ENCODE measurements at places on chromosomes 16 and 17.

- DNase-seq, result no peak
Observed at GRCh38 chr17:52209507-52209906, 51.0 kb upstream of the CA10 start.

DNA sequence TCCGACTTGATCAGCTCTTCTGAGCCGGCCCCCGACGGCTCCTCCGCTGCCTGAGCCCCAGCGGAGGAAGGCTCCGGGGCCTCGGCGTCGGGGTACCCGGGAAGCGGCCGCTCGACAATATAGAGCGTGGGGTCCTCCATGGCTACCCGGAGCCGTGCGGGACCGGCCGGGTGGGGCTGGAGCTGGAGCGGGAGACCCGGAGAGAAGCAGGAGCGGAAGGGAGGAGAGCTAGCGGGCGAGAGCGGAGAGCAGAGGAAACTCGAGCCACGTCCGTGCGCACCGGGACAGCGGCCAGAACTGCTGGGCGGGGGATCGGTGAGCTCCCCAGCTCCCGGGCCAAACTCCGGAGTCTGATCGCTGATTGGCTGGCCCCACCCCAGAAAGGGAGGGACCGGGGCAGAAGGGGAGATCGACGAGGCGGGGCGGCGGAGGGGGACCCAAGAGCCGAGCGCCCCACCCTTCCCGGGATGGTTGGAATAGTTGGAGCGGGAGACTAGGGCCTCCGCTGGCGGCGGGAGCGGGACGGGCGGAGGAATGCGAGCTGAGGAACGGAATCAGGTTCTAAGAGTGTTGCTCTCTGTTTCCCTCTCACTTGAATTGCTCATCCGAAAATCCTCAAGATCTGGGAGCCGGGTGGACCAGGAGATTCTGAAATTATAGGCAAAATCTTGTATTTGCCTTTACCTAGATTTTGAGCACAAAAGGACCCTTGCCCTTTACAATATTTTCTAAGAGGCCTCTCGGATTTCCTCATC, at the start of gene CAVIN1:
Gene CAVIN1, minus strand, starts transcription at position 299 of the 755 bp plus-strand sequence. Its CDS starts 159 bp downstream, at position 140.
- peak; percentile 85 for DNase-seq

DNA sequence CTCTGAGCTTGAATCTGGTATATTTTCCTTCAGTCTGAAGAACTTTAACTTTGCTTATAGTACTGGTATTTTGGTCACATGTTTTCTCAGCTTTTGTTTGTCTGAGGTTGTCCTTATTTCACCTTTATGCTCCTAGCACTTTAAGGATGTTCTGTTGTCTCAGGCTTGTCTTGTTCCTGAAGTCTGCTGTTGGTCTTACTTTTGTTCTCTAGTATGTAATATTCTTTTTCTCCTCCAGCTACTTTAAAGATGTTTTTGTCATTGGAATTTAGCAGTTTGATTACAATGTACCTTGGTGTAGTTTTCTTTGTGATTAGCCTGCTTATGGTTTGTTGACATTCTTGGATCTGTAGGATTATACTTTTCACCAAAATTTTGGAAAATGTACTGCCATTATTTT, 23.6 kb downstream of the RPTOR start:
- DNase-seq, result no peak

DNA sequence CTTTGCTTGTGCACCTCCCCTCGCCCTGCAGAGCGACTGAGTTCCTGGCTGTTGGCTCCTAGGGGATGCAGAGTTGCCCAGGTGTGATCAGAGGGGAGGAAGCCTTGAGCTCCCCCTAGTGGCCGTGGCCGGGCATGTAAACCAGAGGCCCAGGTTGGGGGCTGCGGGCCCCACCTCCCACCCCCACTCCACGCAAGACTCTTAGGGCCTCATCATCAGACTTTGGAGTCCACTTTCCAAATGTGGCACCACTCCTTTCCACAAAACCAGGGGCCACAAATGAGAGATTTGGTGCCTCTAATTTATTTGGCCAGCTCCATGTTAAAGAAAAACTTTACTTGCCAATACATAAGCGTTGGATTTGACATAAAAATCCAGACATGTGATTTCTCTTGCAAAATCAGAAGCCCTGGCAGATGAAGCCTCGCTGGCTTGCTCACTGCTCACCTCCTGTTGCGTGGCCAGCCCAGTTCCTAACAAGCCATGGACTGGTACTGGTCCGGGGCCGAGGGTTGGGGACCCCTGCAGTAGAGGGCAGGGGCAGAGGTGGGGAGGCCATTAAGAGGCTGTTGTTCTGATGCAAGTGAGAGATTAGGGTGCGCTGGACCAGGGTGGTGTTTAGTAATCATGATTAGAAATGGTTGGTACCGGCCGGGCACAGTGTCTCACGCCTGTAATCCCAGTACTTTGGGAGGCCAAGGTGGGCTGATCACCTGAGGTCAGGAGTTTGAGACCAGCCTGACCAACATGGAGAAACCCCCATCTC, 28.7 kb upstream of the GAS7 start:
- DNase-seq, result no peak

- DNase-seq, result no peak
Observed at GRCh38 chr17:33667052-33667509, 374.0 kb upstream of the ASIC2 start.

DNA sequence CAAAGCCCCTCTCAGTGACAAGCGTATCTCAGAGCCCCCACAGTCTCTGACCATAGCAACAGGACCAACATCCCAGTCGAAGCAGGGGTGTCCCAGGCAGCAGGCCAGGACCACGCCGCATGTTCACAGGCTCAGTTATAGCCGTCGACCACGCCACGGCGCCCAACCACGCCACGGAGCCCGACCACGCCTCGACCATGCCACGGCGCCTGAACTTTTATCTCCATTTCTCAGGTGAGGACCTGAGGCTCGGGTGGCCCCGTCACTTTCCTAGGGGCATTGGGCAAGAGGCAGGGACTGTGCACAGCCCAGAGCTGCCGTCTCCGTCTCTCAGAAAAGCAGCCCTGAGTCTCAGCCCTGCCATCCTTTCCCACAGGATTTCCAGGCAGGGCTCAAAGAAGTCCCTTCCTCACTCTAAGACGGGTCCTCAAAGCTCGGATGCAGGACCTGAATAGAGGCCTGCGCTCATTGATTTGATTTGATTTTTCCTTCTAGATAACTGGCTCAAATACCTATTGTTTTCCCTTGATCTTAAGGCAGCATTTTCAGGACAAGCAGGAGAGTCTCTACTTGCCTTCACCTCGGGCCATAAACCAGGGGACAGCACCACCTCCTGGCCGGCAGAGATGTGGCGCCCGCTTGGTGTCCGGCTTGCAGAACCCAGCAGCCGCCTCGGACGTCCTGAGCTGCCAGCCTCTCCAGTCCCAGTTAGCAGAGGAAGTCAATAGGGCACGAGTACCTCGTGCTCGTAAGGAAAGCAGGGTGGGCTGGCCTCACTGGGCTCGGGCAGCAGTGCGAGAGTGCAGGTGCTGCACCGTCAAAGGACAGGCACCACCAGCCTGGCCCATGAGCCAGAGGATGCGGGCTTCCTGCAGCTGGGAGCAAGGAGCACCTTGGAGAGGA, 38.8 kb downstream of the C16orf95 start:
- peak; percentile 63 for DNase-seq

- DNase-seq, result no peak
Observed at GRCh38 chr17:57424777-57425188, 168.5 kb downstream of the MSI2 start.

- peak; percentile 85 for DNase-seq
Observed at GRCh38 chr16:27245276-27246172, 23.0 kb downstream of the NSMCE1 start.

Data from kidney glomerular epithelial cell (primary cell).